Chondrocyte (in vitro differentiated cells): ENCODE measurements at places on chromosomes 13 and 19.

DNA sequence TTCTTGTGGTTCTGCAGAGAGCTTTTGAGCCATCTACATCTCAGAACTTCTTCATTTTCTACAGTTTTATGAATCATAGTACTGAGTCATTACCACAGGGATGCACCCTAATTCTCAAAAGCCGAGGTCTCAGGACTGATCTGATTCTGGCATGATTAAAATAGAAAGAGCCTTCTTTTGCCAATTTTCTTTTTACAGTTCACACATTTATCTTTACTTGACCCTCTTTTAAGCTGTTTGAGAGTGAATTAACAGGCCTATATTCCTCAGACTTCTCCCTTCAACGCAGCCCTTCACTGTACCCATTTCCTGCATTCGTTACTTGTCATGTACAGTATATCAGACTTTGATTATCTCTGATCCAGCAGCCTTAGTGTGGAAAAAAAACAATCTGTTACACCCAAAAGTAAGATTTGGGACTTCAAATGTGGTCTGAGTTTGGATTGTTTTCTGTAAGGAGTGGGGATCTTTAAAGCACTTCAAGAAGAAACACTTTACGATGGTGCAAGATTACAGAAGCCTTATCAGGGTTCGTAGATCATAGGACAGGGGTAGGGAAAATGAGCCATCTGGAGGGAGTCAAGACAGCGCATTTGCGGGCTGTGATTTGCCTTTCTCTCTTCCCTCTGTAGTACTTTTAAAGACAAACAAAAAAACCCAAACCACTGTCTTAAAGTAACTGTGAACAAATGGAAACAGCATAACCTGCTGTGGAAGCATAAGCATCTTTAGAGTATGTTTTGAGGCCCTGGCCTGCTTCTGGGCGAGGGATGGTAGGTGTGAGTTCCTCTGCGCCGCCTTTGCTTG lies 15.3 kb upstream of the GPR183 start:
- H3K27ac ChIP-seq = peak overlapping the region; percentile 73
- peaks cover 2% of the 10 kb centered on the region for H3K36me3 ChIP-seq
- DNase-seq = no peak
- no peak overlapping the region for H3K4me3 ChIP-seq

- no peak overlapping the region for H3K27ac ChIP-seq
- H3K4me1 ChIP-seq = peaks cover 13% of the 10 kb centered on the region
- no peaks in the 10 kb centered on the region for H3K36me3 ChIP-seq
- DNase-seq = no peak
- H3K27me3 ChIP-seq = no peaks in the 10 kb centered on the region
- H3K4me3 ChIP-seq = no peak overlapping the region
These were observed 37.5 kb upstream of the TM9SF2 start for GRCh38 chr13:99463646-99464397.

GRCh38 chr19:46107371-46107770 lies 17.1 kb downstream of the IGFL3 start:
- no peak for DNase-seq
- H3K27me3 ChIP-seq = peaks cover 12% of the 10 kb centered on the region
- no peaks in the 10 kb centered on the region for H3K36me3 ChIP-seq
- H3K27ac ChIP-seq = no peak overlapping the region
- H3K4me3 ChIP-seq = no peak overlapping the region

- peaks cover 3% of the 10 kb centered on the region for H3K36me3 ChIP-seq
- DNase-seq = no peak
- H3K4me3 ChIP-seq = no peak overlapping the region
These were observed 95.7 kb downstream of the STK24 start for GRCh38 chr13:98480915-98481877.

- no peak overlapping the region for H3K4me3 ChIP-seq
- DNase-seq = no peak
- H3K36me3 ChIP-seq = no peaks in the 10 kb centered on the region
These were observed 169.2 kb downstream of the GPC5 start for GRCh38 chr13:91567485-91568207.

- no peak for DNase-seq
- no peaks in the 10 kb centered on the region for H3K4me1 ChIP-seq
- H3K27ac ChIP-seq = no peak overlapping the region
These were observed 6.8 kb downstream of the ATP8A2 start for GRCh38 chr13:25378528-25378927.

DNA sequence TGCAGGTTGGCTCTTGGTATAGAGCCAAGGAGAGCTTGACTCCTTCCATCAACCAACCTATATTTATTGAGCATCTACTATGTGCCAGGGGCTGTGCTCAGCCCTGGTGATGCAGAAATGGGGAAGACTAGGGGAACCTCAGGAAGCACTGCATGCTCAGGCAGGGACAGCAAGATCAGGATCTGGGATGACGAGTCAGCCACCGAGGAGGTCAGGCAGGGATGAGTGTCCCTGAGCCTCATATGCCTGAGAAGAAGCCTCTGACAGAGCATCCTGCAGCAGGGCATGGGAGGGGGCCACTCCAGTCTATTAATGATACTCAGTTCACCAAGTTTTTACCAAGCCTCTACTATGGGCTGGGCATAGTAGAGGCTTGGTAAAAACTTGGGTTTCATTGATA lies 158.1 kb downstream of the KATNAL1 start:
- no peak overlapping the region for H3K27ac ChIP-seq
- peak; percentile 52 for DNase-seq
- H3K36me3 ChIP-seq = no peaks in the 10 kb centered on the region
- no peaks in the 10 kb centered on the region for H3K4me1 ChIP-seq
- H3K27me3 ChIP-seq = peaks cover 21% of the 10 kb centered on the region
- no peak overlapping the region for H3K4me3 ChIP-seq

DNA sequence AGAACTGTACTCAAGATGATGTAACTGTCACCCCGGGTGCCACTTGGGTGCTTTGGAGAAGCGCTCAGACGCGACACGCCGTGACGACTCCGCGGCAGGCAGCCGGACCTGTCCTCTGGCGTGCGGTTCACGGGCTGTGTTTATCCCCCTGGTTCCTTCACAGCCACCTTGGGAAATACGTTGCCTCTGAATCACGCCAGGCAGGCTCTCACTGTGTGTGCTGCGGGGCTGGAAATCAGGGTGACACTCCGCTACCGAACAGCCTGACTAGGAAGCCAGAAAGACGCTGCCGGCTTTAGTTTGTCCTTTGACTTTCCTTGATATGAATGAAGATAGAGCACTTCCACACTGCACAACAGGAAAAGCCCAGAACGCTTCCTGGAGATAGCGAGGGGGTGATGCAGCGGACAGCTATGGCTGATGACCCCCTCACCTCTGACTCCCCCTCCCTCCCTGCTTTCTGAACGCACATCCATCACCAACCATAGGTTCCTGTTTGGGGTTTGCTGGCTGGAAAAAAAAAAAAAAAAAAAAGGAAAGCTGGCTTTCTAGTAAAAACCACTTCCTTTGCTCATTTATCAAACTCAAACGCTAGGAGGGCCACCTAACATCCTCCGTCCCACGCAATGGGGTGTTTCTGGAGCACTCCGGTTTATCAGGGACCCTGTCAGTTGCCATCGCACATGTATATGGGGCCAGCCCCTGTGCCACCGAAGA lies 3.7 kb upstream of the GP6 start:
- H3K27ac ChIP-seq = no peak overlapping the region
- no peaks in the 10 kb centered on the region for H3K4me1 ChIP-seq
- H3K27me3 ChIP-seq = no peaks in the 10 kb centered on the region
- no peak overlapping the region for H3K4me3 ChIP-seq
- peaks cover 18% of the 10 kb centered on the region for H3K36me3 ChIP-seq
- DNase-seq = peak; percentile 79

DNA sequence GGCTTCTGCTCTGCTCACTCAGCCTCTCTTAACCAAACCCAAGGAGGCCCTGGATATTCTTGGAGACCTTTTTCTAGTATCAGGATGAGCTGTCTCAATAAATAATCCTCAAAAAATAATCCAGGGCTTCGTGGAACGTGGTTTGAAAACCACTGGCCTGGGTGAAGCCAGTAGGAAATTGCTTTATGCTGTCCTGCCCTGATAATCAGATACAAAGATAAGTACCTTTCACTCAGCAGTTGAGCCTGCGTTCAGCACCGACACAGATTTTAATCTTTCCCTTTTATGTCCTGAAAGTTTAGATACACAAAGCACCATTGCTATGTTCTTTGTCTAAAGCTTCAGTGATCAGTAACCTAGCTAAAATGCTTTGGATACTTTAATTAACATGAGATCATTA lies 460.0 kb downstream of the RFC3 start:
- H3K27me3 ChIP-seq = no peaks in the 10 kb centered on the region
- H3K4me1 ChIP-seq = no peaks in the 10 kb centered on the region
- DNase-seq = no peak
- H3K27ac ChIP-seq = no peak overlapping the region

GRCh38 chr13:59437544-59438301 lies 726.0 kb downstream of the DIAPH3 start:
- peaks cover 8% of the 10 kb centered on the region for H3K36me3 ChIP-seq
- H3K27ac ChIP-seq = no peak overlapping the region
- H3K27me3 ChIP-seq = no peaks in the 10 kb centered on the region
- peaks cover under 1% of the 10 kb centered on the region for H3K4me1 ChIP-seq
- no peak overlapping the region for H3K4me3 ChIP-seq
- DNase-seq = no peak

DNA sequence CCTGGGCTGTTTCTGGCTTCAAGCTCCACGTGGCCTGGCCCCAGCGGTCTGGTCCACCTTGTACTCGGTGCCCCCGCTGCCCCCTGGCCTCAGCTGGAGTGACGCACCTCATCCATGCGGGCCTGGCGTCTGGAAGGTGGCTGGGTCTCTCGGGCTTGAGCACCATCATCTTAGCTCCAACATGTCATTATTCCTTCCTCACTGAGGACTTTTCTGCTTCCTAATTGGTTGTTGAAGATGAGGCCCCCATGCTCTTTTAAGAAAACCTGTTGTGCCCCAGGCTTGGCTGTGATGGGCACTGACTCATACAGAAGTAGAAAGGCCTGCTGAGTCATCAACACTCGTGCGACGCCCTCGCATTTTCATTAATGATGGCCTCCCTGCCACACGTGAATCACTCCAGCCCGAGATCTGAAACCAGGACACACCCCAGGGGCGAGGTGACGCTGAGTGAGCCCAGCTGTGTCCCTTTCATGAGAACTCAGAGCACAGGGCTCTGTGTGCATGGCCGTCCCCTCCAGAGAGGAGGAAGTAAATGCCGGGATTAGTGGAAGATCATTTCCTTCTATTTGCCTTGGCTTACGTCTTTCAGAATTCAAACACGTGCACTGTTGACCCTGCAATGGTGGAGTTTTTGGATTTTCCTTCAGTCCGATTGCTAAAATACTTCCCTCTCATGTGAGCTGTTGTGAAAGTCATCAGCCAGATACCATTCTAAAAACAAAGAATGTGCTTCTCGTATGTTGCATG lies 14.0 kb upstream of the GJA3 start:
- peak overlapping the region; percentile 88 for H3K27ac ChIP-seq
- no peaks in the 10 kb centered on the region for H3K36me3 ChIP-seq
- peak overlapping the region; percentile 44 for H3K4me3 ChIP-seq

GRCh38 chr19:5559804-5560133 lies 8.0 kb downstream of the TINCR start:
- DNase-seq = no peak
- peaks cover 1% of the 10 kb centered on the region for H3K27me3 ChIP-seq
- no peak overlapping the region for H3K27ac ChIP-seq

- H3K27me3 ChIP-seq = peaks cover 13% of the 10 kb centered on the region
- peaks cover 44% of the 10 kb centered on the region for H3K36me3 ChIP-seq
These were observed at the start of gene ZNF222 for GRCh38 chr19:44025217-44025936. Gene ZNF222 (plus strand): TSS chr19:44025379. CDS start chr19:44025437, 58 bp downstream.

GRCh38 chr19:45346449-45346848 lies 5.9 kb downstream of the KLC3 start:
- no peak overlapping the region for H3K4me3 ChIP-seq
- peaks cover 10% of the 10 kb centered on the region for H3K36me3 ChIP-seq
- H3K27ac ChIP-seq = no peak overlapping the region
- DNase-seq = peak; percentile 87
- H3K27me3 ChIP-seq = peaks cover 2% of the 10 kb centered on the region

DNA sequence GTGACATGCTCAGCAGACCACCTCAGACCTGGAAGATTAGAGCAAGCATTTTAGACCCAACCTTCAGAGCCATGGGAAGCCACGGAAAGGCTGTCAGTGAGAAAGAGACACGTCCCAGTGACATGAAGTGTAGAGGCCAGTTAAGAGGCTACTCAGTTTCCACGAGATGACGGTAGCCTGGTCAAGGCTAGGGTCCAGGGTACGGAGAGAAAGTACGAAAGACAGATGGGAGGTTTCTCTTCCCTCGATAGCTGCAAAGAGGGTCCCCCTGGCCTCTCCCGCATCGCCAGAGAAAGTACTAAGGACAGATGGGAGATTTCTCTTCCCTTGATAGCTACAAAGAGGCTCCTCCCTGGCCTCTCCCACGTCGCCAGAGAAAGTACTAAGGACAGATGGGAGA lies 8.6 kb downstream of the ZSCAN5A start:
- H3K4me3 ChIP-seq = no peak overlapping the region
- H3K27me3 ChIP-seq = no peaks in the 10 kb centered on the region
- H3K27ac ChIP-seq = no peak overlapping the region
- H3K4me1 ChIP-seq = no peaks in the 10 kb centered on the region
- peaks cover 14% of the 10 kb centered on the region for H3K36me3 ChIP-seq
- no peak for DNase-seq

DNA sequence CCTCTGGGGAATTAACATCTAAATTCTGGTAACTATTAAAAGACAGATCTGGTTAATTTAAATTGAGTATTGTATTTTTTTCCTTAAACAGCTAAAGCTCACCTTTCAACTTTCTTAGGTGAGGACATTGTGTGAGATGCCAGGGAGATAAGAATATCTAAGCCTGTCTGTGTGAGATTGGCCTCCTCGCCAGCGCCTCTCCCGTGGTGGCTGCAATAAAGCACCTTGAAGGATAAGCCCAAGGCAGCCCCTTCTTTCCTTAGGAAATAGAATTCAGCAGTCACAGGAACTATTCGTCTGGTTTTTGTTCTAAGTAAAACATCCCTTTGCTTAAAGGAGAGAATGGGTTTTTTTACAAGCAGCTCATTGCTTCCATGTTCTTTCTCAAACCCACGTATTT lies 24.6 kb downstream of the NAXD start:
- H3K27ac ChIP-seq = peak overlapping the region; percentile 68
- peaks cover 19% of the 10 kb centered on the region for H3K36me3 ChIP-seq
- DNase-seq = no peak
- no peak overlapping the region for H3K4me3 ChIP-seq
- no peaks in the 10 kb centered on the region for H3K27me3 ChIP-seq

DNA sequence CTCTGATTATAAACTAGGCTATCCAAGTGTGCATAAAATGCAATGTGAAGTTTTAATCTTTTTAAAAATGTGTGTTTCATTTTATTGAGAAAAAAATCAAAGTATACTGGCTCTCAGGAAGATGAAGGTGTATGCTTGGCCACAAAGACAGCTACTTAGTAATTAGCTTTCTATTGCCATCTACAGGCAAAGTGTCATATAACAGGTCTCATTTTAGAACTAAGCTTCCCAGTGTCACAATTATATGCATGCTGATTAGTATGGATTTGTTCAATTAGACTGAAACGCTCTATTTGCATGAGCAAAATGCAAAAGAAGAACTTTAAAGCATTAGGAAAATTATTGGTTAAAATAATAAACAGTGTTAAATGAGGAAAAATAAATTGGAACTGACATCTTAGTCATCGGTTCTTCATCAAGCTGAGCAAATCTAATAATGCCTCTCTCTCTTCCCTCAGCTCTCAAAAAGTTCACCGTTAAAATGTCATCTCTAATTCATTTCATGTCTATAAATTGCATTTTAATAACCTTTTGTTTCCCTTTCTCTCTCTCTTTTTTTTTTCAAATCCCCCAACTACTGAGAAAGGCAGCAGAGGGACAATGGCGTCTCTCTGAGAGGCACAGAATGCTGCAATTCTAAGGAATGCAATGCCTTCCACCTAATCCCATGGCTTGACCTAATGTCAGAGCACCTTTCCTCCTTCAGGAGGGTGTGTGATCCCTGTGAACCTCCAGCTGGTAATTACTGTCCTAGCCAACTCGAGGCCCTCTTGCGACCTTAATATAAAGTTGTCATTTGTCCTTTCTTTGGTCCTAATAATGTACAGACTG lies 313.1 kb upstream of the MAB21L1 start:
- H3K4me1 ChIP-seq = peaks cover 17% of the 10 kb centered on the region
- H3K27me3 ChIP-seq = no peaks in the 10 kb centered on the region
- H3K27ac ChIP-seq = no peak overlapping the region
- no peaks in the 10 kb centered on the region for H3K36me3 ChIP-seq
